ENCODE measurements at places on chromosomes 6 and 20.
A peak's percentile ranks its signal among the peaks of the same experiment; 100 is the strongest.

- DNase-seq: no peak
Measured at GRCh38 chr20:22511943-22512910, 72.1 kb downstream of the FOXA2 start.

GRCh38 chr20:34943808-34944567, 11.6 kb downstream of the GSS start:
- no peak for DNase-seq

DNA sequence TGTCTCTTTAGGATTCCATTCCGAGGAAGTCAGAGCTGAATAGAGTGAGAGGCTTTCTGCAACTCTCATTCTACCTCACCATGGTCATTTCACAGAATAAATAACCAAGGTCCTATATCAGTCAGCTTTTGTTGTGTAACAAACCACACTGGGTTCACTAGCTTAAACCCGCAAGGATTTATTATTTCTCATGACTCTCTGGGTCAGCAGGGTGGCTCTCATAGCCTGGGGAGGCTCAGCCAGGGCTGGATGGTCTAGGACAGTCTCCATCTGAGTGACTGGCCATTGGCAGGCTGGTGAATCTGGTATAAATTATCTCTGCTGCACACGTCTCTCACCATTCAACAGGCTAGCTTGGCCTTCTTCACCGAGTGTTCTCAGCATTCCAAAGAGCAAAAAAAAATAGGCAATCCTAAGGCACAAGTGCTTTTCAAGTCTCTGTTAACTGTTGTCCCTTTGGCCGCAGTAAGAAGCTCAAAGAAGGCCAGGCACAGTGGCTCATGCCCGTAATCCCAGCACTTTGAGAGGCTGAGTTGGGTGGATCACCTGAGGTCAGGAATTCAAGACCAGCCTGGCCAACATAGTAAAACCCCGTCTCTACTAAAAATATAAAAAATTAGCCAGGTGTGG, 39.7 kb downstream of the ISM1 start:
- no peak for DNase-seq

DNA sequence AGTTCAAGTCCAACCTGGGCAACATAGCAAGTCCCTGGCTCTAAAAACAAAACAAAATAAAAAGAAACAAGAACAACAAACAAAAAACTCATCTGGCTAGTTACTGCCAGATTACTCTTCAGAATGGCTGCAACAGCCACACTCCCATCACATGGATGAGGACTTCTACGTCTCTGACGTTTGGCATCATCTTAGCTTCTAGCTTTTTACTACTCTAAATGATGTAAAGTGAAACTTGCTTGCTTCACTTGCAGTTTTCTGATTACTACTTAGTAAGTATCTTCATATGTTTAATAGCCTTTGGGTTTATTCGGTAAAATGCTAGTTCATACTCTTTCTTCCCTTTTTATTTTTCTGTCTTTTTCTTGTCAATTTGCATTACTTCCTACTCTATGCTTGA, 161.1 kb upstream of the CARMIL1 start:
- no peak for DNase-seq

DNA sequence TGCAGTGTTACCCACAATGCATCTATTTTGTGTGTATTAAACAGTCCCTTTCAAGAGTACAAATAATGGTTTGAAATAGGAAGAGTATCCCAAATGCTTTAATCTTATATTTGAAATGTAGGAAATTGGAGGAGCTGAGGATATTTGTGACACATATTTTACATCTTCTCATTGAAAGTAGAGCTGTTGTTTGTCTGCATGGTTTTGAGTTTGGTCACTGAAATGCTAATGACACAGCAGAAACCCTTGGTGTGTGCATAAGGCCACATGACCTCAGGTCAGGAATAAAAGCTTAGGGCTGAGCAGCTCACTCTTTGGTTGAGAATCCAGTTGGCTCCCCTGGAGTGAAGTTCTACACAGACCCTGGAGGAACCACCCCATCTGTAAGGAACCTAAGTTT, 49.8 kb downstream of the TPD52L1 start:
- DNase-seq: no peak

DNA sequence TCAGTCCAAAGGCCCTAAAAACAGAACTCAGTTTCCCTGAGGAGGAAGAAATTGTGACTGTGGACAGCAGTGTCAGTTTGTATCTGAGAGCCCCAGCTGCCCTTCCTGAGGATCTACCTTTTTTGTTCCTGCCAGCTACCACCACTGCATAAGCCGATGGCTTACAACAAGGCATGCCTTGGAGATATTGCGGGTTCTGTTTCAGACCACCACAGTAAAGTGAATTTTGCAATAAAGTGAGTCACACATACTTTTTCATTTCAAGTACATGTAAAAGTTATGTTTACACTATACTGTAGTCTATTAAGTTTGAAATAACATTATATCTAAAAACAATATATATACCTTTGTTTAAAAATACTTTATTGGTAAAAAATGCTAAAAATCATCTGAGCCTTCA, 9.6 kb upstream of the CST3 start:
- DNase-seq: no peak

DNA sequence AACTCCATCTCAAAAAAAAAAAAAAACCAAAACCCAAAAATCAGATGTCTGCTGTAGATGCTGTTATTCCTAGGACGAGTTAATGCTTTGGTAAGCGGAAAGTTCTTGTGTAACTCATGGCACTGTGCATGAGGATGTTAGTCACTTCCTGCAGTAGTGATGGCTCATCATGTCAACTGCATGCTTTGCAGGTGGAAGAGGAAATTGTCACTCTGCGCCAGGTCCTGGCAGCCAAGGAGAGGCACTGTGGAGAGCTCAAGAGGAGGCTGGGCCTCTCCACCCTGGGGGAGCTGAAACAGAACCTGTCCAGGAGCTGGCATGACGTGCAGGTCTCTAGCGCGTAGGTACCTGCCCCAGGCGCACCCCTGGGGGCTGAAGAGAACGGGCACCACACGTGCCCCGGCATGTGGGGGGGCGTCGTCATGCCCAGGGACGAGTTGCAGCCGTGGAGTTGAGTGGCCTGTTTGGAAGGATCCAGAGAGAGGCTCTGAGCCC, 8.5 kb downstream of the TPD52L2 start:
- DNase-seq: peak; percentile 34

DNA sequence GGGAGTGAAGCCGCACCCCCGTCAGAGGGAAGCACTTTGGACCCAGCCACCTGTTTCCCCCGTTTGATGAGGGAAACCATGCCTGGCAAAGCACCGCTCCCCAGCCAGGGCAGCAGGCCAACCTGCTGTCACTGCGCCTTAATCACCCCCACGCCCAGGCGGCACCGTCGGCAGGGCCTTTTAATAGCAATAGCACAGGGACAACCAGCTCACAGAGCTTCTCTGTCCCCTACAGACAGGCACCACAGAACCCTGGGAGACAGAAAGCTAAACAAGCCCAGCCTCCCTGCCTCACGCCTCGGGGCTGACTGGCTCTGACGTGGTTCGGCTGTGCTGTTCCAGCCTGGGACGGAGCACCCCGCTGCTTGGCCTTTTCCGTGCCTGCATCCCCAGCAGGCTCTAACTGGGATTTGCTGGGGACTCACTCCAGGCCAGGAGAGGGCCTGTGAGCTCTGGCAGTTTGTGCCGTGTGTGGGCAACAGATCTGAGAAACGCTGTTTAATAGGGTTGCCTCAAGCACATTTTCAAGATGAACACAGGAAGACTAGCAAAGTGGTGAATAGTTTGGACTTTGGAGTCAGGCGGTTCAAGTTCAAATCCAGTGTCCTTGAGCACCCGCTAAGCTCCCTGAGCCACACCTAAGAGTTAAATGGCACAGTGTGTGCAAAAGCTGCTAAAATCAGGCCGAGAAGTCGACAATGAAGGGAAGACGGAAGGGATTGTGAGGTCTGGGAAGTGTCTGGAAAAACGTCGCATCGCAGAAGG, 223.8 kb downstream of the NRN1 start:
- no peak for DNase-seq

GRCh38 chr6:158817728-158818580, 1.2 kb downstream of the EZR start:
- DNase-seq: peak; percentile 76

- no peak for DNase-seq
Measured at GRCh38 chr6:35751594-35751993, 14.8 kb downstream of the ARMC12 start.

DNA sequence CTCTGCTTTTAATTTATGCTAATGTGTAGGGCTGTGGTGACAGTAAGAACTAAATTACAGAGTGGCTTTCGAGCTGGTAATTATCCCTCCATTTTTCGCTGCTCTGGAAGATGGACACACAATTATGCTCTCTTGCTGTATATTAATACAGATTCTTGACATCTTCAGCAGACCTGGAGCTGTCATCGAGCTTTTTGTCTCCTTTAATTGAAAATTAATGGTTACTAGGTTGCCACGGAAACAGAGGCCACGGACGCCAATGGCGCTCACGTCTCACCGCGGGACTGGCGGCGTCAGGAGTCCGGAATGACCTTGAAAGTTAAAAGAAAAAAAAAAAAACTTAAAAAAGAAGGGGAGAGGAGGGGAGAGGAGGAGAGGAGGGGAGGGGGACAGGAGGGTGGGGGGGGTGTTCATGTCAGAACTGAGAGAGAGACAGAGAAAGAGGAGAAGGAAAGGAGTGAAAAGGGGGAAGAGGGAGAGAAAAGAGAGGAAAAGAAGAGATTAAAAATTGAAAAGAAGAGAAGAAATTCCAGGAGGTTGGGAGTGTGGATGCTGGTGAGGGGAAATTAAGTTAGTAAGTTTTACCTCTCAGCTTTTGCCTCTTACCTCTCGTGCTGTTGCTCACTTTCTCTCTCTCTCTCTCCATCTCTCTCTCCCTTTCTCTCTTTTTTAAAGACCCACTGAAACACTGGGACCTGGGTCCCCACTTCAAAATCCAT, 22.1 kb upstream of the FOXP4 start:
- no peak for DNase-seq

DNA sequence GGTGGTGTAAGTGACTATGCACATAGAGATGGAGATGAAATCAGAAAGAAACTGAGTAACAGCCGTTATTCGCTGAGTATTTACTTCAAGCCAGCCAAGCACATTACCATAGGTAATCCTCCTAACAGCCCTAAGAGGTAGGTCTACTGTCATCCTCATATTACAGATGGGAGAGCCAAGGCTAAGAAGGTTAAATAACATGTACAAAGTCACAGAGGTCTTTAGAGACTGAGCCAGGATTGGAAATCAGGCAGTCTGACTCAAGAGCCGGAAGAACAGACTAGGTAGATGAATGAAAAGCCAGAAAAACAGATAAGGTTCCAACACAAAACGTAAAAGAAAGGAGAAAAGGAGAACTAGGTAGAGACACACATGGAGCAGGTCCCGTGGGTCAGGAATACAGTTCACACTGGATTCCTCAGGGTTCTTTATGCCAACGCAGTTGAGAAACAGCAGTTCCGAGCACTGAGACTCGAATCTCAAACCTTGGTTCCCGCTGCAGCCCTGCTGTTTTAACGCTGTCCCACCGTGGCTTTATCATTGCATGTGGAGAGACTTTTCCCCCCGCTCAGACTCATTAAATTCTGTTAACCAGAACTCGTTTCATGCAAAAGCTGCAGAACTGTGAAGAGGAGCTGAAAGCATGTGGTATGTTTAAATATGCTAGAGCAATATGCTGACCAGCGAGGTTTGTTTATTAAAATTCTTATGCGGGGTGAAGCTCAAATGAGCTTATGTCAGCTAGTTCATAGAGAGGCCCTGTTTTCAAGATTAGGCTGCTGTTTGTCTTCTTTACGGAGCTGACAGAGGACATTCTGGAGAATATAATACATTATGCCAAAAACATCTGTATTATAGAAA, 537.9 kb downstream of the CD83 start:
- DNase-seq: no peak

DNA sequence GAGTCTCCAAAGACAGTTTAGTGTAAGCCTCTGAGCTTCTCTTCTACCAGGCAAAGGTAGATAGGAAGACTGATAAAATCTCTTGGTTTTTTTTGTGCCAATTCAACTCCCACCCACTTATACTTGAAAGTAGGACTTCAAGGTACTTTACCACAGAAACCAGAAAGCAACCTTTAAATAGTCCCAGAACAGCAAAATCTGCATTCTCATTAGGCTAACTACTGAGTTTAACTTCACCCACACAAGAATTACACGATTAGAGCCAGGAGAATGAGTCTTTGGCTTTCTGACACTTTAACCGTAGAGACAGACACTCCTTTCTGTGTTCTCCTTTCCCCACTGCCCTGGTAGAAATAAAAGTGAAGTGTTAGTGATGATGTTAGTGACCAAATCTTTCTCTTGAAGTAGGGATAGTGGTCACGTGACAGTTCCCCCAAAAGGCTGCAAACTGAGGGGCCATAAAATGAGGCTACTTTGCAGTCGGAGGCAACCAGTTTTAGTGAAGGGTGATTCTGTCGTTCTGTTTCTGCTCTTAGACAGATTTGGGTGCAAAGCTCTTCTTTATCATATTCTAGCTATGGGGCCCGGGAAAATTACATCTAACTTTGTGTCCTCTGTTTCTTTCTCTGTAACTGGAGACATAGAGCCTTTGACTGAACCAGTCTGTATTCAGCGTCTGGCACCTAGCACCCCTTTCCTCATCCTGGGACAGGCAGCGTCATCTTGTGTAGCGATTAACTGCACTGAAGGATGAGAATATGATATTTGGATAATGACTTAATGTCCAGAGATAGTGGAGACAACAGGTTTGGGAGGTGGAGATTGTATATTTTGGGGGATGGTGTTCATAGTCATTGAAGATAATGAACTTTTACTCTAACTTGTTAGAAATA, 206.4 kb upstream of the CITED2 start:
- no peak for DNase-seq

DNA sequence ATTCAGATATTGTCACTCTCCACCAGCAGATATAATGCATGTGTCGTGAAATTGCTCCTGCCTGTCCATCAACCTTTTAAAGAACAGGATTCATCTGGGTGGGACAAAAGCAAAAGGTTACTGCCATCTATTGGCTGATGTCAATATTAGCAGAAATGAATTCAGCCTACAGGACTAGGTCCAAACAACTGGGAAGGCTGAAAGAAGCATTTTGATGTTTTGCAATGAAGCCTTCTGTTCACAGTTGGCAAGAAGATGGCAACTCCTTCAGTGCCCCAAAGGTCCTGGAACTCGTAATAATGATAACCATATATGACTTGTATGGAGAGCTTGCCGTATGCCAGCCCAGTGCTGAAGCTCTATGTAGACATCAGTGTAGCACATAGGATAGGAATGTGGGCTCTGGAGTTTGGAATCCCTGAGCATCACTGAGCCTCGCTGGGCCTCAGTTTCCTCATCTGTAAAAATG, 7.5 kb downstream of the BCAS1 start:
- no peak for DNase-seq

- no peak for DNase-seq
Measured at GRCh38 chr6:166940643-166941068, 15.7 kb downstream of the RNASET2 start.

DNA sequence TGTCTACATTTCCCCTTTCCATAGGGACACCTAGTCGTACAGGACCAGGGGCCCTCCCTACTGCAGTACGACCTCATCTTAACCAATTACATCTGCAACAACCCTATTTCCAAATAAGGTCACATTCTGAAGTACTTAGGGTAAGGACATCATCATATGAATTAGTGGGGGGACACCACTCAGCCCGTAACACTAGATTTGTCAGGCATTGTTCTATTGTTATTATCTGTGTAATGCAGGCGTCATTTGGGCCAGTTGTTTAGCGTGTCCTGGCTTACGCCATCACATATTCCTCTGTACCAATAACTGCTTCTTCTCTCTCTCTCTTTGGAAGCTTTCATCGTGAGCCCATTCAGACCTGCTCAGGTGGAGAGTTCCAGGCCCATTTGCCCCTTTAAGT, 89.3 kb downstream of the CAP2 start:
- no peak for DNase-seq

All from stimulated activated naive CD4-positive, alpha-beta T cell treated with Interleukin-2 at 50 U/mL for 16 hours (primary cell).